IPS-NIHi11 (cell line): ENCODE measurements at places on chromosomes 5 and 9.

DNA sequence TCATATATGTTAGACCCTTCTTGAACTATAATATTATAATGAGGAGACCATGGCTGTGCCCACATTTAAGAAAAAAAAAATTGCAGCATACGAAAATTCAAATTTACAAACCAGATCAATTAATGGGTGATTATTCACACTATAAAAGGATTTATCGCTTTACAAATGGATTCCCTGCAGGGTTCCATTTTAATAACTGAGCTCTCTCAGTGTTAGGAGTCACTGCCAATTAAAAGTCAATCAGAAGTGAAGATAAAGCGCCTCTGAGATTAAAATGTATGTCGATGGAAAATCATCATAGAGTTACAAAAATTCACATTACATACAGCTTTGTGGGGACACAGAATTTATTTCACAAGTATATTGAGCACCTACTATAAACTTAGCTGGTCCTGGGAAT, 66.6 kb upstream of the SMARCA2 start:
- DNase-seq, result no peak

DNA sequence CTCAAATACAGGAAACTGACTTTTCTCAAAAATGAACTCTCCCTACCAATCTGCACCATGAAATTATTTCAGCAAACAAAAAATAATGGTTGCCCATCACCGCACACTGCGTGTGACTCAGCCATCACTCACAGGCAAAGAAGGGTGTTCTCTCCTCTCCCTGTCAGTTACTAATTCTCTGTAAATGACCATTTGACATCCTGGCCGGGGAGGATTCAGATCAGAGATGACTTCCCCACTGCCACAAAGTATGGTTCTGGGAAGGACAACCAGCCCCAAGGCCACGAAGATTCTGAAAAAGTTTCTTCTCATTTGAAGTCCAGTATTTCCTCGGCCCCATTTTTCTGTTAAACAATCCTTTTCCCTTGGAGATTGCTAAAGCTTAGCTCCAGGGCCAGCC, 199.4 kb downstream of the AUH start:
- DNase-seq, result no peak

DNA sequence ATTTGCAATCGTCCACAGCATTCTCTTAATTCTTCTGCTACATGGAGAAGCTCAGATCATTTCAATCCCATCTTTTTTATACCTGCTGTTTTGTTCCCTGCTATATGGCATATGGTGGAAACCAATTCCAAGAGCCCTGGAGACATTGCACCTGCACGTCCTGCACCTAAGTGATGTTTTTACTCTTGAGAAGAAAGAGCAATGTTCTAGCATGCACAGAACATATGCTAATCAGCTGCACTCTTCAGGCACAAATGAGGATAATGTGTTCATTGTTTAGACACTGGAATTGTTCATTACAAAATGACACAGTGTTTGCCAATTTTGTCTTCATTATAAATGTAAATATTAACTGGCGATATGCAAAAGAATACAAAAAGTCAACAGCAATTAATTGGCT, 935.8 kb downstream of the TLE4 start:
- DNase-seq, result no peak

DNA sequence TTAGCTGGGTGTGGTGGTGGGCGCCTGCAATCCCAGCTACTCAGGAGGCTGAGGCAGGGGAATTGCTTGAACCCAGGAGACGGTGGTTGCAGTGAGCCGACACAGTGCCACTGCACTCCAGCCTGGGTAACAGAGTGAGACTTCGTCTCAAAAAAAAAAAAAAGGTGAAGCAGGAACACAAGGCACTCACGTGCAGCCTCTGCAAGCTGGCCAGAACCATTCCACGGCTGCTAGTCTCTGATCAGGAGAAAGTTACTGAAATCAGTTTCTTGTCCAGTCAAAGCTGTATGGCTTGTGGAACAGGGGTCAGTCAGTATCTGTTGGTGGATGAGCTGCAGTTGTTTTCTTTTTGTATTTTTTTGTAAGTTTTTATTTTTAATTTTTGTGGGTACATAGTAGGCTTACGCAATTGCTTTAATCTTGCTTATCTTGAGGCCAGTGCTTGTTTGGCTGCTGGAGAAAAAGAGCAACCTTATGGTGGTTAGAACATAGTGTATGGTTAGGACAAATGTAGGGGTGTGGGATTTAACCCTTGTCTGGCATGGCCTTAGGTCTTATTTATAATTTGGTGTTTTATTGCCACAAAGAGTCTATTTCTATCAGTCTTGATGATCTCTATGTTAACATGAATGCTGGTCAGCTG, 32.7 kb upstream of the GTF2H2C start:
- DNase-seq, result no peak

GRCh38 chr9:127492616-127493015, 41.3 kb downstream of the LRSAM1 start:
- DNase-seq, result no peak

GRCh38 chr9:115551396-115551795, 433.4 kb upstream of the TNC start:
- DNase-seq, result no peak

- no peak for DNase-seq
Observed at GRCh38 chr9:97985058-97985861, 2.1 kb downstream of the ANP32B start.
